ENCODE measurements at places on chromosomes 5 and 9.

- DNase-seq = peak; percentile 97
These were observed 48.8 kb downstream of the KCNIP1 start for GRCh38 chr5:170552621-170553115.

- DNase-seq = no peak
These were observed 572 bp downstream of the SCGB3A1 start for GRCh38 chr5:180590543-180591310.

DNA sequence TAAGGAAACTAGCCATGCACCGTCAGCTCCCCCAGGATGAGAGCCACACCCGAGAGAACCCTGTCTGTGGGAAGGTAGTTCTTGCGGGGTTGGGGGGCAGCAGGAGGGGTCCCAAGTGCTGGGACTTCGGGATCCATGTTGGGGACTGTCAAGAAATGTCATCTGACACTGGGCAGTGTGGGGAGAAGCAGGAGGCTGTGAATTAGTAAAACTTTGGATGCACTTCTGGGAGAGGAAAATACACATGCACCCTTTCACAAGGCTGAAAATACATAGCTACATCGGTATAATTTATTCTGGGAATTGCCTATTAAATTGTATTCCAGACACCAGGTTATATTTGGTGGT, 109.6 kb upstream of the RPS23 start:
- no peak for DNase-seq

DNA sequence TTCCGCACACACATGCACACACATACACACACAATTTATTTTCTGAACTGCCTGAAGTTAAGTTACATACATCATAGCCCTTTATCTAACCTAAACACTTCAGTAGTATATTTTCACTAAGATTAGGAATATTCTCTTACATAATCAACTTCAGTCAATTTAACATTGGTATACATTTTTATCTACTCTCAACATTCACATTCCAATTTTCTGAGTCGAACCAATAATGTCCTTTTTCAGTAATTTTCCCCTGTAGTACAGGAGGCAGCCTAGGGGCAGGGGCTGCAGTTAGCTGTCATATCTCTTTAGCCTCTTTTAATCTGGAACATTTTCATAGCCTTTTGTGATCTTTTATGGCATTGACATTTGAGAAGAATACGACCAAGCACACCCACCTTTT, 150.1 kb downstream of the DAB2IP start:
- peak; percentile 6 for DNase-seq

DNA sequence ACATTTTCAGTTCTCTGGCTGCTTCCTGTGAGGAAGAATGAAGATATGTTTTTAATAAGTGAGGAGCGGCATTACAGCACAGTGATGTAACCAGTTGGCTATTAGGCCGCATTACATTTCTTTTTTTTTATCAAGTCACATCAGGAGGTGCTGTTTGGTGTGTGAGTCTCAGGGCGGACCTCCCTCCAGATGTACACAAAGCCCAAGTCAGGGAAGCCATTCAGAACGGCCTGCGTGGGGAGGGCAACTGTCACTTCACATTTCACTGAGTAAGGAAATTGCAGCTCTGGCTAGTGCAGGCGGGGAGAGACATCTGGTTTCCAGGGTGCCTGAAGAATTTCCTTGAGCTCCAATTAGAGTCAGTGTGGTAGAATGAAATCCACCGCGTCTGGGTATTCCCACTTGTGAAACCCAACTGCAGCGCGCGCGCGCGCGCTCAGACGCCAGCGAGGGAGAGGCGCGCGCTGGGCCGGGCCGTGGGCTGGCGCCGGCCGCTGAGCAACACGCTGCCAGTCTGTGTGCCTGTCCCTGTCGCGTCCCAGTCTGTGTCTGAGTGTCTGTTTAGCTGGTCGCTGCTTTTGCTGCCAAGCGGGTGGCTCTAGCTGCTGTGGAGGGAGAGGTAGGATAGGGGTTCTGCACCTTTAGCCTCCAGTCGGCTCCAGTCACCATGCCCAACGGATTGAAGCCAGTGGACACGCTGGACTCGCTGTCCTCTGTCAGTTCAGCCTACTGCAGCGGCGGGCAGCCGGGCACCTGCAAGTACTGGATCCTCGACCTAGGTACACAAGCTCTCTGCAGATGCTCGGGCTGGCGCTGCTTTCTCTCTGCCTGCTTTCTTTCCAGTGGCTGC, 140.8 kb upstream of the OTULINL start:
- peak; percentile 99 for DNase-seq

- peak; percentile 27 for DNase-seq
These were observed 120.4 kb downstream of the RAPGEF6 start for GRCh38 chr5:131514316-131515283.

- no peak for DNase-seq
These were observed 18.7 kb downstream of the NOTCH1 start for GRCh38 chr9:136527131-136527530.

DNA sequence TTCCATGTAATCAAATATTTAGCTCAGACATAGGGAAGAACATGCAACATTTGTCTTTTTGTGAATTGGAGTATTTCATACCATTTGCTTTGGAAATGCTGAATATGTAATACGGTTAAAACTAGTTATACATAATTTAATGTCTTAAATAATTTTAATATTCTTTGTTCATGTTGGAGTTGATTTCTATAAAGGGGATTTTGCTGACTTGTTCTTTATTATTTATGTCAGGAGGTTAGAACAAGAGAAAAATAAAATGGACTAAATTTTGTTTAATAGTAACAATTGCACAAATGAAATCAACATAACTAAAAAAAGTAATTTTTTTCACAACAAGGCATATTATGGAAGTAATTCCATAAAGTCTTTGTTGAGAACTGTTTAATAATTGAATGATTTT, 170.0 kb upstream of the CDH18 start:
- no peak for DNase-seq

- DNase-seq = peak; percentile 30
These were observed 161.0 kb downstream of the PAM start for GRCh38 chr5:102916109-102916508.

DNA sequence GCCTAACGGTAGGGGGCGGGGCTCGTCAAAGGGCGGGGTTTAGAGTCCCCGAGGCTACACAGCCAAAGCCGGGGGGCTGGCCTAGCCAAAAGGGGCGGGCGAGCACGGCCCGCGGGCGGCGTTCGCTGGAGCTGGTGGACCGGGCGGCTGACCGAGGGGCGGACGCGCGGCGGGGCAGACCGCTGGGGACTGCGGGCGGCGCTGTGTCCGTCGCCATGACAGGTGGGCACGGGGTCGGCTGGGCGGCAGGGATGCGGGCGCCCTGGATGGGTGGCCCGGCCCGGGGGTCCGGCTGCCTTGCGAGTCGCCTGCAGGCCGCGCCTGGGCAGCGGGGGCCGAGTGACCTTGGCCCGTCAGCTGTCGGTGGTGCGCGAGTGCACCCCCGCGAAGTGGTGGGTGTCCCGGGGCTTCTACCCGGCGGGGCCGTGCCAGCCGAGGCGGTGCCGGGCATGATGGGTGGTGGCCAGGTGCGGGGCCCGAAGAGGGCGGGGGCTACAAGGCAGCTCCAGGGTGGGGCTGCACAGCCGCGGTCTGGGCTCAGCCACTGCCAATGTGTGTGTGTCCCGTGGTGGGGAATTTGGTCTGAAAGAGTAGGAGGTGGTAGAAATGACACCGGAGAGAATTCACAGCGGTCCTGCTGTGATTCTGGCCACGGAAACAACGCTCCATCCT, at the start of gene CARD19:
Gene CARD19 (plus strand): TSS at position 87 of the 672 bp plus-strand sequence. CDS start 129 bp downstream, at position 216.
- DNase-seq = peak; percentile 20

DNA sequence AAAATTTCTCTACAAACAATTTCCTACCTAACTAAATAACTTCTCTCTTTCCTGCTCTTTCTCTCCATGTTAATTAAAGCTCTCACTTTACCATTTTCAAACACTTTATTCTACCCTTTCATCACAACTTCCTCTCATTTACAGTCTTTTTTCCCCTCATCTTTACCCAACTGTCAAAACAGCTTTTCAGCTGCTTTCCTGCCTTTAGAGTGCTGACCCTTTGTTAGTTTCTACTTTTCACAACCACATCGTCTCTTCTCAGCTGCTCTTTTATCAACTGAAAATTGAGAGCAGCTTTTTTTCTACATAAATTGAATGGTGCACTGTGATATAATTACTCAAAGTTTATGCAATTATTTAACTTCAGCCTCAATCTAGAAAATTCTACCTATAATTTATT, 3.1 kb upstream of the HOMER1 start:
- DNase-seq = no peak

- DNase-seq = peak; percentile 35
These were observed 298.2 kb downstream of the EDIL3 start for GRCh38 chr5:84086511-84086910.

GRCh38 chr9:121156263-121156731, 45.4 kb downstream of the RAB14 start:
- peak; percentile 92 for DNase-seq

GRCh38 chr9:125694478-125694877, 12.5 kb downstream of the MAPKAP1 start:
- DNase-seq = peak; percentile 87

- DNase-seq = peak; percentile 63
These were observed 38.1 kb downstream of the ADAMTS2 start for GRCh38 chr5:179307013-179307800.

GRCh38 chr9:131398204-131398603, 4.3 kb downstream of the PRRC2B start:
- DNase-seq = no peak

DNA sequence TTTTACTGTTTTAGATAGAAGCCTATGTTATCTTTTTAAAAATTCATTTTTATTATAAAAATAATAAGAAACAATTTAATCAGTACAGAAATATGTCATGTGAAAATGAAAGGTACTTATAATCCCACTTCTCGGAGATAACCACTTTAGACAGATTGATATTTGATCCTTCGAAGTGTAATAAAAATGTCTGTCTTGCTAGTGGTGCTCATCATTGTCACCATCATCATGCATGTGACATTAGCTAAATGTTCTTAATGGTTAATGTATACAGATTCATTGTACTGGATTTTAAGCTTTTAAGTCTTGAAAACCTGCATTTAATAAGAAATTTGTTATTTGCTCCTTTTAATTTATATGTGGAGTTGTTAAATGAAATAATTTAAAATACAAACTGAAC, 30.1 kb upstream of the FAM120AOS start:
- DNase-seq = no peak

- no peak for DNase-seq
These were observed 344.5 kb downstream of the EBF1 start for GRCh38 chr5:158755221-158755620.

DNA sequence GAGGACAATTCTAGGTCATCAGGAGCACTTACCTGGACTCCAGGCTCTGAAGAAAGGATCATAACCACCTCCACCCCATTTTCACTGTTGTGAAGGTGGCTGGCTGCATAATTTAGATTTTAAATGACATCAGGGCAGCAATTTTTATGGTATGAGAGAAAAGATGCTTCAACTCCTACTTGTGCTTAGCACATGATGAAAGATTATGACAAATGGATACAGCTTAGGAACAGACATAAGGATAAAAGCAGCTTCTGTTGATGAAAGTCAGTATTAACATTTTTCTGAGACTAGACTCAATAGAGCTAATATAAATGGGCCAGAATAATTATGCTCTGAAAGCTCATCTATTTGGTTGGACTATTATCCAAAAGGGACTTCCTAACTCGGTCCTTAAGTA, 72.2 kb downstream of the SIL1 start:
- no peak for DNase-seq

- DNase-seq = peak; percentile 23
These were observed 11.4 kb upstream of the DAB2IP start for GRCh38 chr9:121640076-121640475.

- DNase-seq = no peak
These were observed 192.7 kb downstream of the GNA14 start for GRCh38 chr9:77455312-77455927.

DNA sequence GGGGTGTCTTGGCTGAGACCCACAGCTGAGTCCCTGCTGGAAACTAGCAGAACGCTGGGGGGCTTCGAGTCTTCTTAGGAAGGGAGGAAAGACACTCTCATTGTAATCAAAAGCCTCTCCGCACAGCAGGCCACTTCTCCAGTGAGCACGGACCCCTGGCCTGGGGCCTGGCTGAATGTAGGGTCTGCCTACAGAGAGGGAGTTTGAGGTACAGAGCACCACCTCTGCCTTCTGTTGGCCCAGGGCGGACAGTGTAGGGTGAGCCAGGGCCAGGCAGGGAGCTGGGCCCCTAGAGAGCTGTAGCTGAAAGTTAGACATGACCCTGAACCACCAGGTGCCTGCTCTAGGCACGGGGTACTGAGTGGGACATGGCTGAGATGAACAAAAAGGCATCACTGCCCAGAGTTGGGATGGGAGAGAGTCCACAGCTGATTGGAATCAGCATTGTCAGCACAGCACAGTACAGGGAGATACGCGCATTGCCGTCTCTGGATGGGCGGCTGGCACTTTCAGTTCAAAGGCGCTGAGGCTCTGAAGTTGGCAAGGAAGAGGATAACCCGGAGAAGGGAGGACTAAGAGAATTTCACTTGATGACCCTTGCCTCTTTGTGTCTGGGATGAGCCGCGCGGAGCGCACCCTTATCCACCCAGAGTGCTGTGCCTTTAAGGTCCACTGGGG, 363 bp upstream of the SLC25A48 start:
- DNase-seq = no peak

DNA sequence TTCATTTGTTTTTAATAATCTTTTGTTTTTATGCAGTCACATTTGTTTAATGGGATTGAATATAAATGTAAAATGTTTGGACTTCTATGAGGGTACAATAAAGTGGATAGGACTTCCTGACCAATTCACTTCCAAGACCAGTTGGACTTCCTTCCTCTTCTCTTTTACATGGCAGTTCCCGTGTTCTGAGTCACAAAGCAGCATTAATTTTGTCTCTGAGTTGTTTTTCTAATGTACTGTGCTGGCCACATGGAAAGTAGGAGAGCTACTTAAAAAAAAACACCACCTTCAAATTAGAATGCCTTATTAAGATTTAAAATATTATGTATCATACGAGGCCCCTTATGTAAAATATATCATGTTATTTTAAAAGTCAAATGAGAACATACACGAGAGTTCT, 87.3 kb downstream of the CCDC171 start:
- DNase-seq = no peak

GRCh38 chr5:97425511-97425910, 242.5 kb upstream of the RIOK2 start:
- peak; percentile 33 for DNase-seq

DNA sequence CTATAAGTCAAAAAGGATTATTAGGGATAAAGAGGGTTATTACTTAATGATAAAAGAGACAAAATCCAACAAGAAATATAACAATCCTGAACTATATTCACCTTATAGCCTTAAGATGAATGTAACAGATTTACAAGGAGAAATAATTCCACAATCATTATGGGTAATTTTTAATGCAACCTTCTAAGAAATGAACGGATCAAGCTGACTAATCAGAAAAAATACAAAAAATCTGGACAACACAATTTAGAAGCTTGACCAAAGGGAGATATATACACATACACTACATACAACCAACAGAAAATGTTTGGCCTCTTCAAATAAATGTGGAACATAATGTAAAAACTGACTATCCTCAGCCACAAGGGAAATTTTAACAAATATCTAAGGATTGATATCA, 102.3 kb downstream of the CPLANE1 start:
- DNase-seq = no peak

DNA sequence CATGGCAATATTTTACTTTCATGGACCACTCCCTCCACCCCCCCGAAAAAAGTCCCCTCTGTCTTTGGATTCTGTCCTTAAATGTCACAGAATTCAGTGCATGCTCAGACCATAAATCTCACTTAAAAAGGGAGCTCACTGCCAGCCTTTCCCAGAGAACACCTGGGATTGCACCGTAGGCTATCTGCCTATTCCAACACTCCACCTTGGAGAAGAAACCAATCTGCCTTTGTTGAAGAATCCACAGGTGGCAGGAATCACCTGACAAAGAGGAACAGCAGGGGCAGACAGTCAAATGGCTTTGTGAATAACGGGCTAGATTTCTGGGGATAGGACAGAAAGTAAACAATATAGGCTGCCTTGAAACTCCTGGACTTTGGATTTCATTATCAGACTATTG, 306.7 kb upstream of the BRINP1 start:
- no peak for DNase-seq

- no peak for DNase-seq
These were observed 601.1 kb downstream of the KCTD16 start for GRCh38 chr5:144771802-144772201.

All from fibroblast of skin of scalp (primary cell).